IMR-90 (cell line): ENCODE measurements at places on chromosomes 2 and 18.

DNA sequence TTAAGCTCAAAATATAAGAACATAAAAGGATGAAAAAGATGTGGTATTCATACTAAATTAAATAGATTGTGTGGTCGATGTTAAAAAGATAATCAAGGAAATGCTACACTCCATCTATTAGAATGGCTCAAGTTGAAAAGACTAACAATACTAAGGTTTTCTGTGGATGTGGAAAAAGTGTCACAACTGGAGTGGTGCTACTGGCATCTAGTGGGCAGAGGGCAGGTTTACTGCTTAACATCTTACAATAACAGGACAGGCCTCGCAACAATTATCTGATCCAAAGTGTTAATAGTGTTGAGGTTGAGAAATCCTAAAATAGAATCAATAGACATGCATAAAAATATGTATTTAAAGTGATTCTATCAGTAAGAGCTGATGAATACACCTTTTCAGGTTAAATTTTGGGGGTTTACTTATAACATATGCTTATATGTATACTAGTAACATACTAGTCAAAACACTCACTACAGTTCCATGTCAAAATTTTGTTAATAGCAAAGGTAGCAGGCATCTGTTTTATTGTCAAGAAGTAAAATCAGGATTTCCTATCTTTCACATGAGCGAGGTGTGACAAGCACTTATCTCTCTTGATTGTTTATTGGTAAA is 91.5 kb upstream of the TMEFF2 start:
- DNase-seq: peak; percentile 63

DNA sequence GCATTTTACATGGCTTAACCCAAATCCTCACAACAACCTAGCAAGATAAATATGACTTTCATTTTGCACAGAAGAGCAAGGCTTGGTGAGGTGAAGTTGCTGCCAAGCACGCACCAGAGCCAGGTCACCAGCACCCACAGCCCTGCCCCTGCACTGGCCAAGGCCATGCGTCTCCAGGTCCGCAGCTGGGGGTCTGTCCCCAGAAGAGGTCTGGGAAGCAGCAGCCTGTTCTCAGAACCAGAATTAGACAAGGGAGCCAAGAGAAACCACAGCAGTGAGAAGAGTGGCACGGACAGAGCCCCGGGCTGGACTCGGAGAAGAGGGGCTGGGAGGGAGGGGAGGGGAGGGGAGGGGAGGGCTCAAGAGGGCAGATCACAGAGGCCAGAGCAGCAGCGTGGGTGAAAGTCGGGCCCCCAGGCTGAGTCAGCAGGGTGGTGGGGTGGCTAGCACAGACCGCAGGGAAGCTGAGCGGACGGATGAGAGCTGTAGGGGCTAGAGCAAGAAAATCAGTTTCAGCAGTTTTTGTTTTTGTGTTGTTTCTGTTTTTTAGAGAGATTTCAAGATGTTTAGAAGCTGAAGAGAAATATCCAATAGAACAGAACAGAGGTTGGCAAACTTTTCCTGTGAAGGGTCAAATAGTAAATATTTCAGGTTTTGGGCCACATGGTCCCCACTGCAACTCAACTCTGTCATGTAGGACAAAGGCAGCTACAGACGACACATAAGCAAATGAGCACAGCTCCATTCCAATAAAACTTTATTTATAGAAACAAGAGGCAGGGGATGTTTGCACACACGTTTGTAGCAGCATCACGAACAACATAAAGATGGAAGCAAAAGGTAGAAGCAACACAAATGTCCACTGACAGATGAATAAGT is 7.4 kb upstream of the MTERF4 start:
- no peak for DNase-seq

- DNase-seq: peak; percentile 36
These were observed 72.1 kb upstream of the CCBE1 start for GRCh38 chr18:59769129-59769865.

DNA sequence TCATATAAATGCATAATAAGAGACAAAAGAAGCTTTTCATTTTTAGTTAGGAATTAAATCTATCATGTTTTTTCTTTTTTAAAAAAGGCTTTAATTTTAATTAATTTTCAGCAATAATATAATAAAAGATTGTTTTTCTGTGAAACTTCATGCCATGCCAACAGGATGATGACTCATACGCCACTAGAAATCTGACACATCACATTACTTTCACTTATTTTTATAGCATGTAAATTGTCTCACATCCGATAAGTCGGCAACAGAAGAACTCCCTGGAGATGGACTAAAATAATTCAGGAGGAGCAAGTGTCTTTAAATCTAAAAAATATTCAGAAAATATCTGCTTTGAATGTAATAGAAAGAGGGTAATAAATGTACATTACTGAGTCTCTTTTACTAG is 1024.2 kb upstream of the ACVR2A start:
- DNase-seq: peak; percentile 4

DNA sequence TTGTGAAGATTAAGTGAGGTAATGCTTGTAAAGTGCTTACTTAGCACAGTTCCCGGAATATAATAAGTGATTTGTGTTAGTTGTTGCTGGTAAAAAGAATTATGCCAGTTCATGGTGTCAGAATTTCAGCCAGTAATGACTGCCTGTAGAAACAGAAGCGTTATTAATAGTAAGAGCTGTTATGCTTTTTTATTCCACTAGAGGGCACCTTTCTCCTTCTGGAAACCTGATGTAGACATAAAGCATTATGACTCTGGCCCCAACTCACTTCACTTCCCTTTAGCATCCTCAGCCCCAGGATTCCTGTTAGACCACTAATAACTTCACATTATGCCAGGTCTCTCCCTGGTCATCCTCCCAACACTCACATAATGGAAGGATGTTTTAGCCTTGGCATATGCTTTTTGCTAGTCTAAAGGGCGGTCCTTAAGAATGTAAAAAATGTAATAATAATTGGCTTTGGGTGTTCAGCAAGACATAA is 34.9 kb downstream of the C18orf54 start:
- DNase-seq: peak; percentile 63

- no peak for DNase-seq
These were observed 173.7 kb downstream of the MYT1L start for GRCh38 chr2:2157400-2157799.

DNA sequence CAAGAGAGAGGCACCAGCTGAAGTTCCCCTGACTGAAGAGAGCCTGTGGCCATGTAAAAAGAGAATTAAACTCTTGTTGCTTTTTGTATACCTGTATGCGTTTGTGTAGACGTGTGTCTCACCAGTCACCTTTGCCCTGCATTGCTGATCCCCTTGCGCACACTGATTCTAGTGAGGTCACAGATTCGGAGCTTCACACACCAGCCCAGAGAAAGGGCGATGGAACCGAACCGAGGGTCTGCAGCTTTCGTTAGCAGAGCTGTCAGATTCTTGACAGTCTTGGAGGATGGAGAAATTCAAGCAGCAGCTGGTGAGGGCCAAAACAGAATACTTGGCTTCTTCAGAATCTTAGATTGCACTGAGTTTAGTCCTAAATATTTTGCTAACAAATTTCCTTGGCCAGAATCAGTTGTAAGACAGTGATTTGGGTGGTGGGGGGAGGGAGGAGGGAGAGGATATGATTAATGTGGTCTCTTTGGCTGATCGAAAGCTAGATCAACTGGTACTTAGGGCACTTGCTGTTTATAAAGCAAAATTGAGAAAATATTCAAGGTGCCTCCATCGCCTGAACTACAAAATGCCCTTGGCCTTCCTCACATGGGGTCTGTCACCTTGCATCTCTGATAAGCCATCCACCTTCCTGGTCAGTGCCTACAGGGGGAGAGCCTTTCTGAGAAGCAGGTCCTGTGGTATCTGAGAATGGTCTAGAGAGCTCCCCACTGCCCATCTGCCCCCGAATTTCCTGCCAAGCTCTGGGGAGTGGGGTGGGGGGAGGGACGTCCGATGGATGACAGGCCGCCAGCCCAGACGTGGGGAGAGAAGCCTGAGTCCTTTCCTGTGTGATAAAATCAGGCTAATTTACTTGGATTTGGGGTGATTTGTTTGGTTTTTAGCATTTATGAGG is 123.5 kb downstream of the CABLES1 start:
- DNase-seq: no peak

GRCh38 chr2:105468582-105469042 is 69.8 kb upstream of the FHL2 start:
- no peak for DNase-seq

DNA sequence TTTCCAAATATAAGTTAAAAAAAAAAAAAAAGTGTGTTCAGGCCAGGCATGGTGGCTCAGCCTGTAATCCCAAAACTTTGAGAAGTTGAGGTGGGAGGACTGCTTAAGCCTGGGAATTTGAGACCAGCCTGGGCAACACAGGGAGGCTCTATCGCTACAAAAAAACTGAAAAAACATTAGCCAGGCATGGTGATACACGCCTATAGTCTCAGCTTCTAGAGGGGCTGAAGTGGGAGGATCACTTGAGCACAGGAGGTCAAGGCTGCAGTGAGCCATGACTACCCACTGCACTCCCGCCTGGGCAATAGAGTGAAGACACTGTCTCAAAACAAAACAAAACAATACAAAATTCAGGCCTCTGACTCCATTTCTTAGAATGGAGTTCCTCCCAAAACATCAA is 9.2 kb downstream of the USP37 start:
- no peak for DNase-seq

GRCh38 chr2:121283670-121284462 is 1.1 kb downstream of the TFCP2L1 start:
- DNase-seq: no peak

- no peak for DNase-seq
These were observed 4.8 kb downstream of the UXS1 start for GRCh38 chr2:106189325-106189724.

- no peak for DNase-seq
These were observed 102.6 kb upstream of the NYAP2 start for GRCh38 chr2:225296951-225297350.

DNA sequence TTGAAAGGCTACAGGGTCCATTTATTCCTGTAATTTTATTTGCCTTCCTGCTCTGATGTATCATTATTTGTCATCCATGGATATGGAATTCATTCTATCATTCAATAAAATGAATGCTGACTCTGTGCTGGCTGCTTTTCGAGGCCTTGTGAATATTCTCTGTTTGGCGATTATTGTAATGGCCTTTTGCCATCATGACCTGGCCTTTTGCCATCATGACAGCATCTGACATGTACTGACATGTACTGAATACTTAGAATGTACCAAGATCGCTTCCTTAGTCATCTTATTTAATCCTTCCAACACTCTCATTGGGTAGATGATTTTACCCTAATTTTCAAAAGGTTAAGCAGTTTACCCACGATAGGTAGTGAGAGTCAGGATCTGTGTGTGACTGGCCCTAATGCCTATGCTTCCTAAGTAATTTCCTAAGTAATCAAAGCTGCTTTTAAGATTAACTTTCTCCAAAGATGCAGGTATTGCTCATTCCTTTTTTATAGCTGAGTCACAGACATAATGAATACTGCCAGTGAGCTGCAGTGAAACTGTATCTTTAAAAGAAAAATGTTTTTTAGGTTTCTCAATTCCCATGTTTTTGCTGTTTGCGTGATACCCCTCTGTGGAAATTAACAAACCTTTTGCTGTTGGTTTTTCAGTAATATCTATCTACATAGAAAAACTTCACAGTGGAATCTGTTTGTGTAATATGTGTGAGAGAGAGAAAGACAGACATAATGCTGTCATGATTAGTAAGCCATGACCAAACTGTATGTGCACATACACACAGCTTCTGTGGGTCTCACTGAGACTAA is 127.8 kb downstream of the CERS6 start:
- peak; percentile 67 for DNase-seq

- no peak for DNase-seq
These were observed 287.6 kb upstream of the LRRTM1 start for GRCh38 chr2:80592106-80592505.

GRCh38 chr18:75072672-75073371 is 136.1 kb downstream of the PTGR3 start:
- DNase-seq: no peak

DNA sequence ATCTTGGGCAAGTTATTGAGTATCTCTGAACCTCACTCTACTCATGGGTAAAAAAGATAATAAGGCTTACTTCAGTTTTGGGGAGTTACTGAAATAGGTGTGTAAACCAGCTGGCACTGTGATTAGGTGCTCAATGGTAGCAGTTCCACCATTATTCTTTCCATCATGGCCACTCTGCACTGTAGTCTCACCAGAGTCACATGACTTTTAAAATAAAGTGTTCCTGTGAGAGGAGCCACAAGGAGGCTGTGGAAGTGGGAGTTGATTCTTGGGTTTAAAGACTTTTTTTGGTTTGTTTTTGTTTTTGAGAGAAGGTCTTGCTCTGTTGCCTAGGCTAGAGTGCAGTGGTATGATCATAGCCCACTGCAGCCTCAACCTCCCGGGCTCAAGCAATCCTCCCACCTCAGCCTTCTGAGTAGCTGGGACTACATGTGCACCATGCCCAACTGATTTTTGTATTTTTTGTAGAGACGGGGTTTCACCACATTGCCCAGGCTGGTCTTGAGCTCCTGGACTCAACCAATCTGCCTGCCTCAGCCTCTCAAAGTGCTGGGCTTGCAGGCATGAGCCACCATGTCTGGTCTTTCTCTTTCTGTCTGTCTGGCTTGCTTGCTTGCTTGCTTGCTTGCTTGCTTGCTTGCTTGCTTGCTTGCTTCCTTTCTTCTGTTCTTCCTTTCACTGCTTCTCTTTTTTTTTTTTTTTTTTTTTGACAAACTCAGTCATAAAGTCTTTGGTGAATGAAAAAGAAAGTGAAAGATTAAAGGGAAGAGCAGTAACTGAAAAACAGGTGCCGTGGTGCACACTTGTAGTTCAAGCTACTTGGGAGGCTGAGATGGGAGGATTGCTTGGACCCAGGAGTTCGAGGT is 21.2 kb upstream of the ACVR1 start:
- no peak for DNase-seq

DNA sequence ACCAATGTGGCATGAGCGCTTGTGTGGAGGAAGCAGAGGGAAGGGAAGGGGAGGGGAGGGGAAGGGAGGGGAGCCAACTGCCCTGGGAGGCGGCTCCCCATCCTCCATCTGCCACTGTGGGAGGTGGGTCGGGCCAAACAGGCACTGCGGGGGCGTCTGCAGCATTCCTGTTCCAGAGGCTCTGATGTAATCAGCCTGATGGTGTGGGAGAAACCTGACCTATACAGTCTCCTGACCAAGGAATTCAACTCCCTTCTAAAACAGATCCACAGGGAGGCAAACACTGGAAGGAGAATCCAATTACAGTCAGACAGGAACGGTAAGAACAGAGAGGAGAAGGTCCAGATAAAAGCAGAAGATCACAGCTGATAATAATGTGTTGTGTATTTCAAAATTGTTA is 88.8 kb downstream of the CD8B2 start:
- peak; percentile 56 for DNase-seq

DNA sequence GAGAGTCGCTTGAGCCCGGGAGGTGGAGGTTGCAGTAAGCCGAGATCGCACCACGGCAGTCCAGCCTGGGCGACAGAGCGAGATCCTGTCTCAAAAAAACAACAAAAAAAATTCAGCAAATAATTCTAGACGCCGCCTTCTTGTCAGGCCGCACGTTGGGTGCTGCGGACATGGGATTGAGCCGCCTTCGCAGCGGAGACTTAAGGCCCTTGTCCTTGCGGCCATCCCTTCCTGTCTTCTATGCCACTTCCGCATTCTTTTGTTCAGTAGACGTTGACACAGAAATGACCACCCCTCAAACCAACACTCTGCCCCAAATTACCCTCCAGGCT is 15.8 kb downstream of the PTPN18 start:
- peak; percentile 21 for DNase-seq

GRCh38 chr2:113996671-113997594 is 107.0 kb downstream of the ACTR3 start:
- DNase-seq: no peak
